Activated CD4-positive, alpha-beta T cell treated with anti-CD3 and anti-CD28 coated beads for 1 hour (primary cell): ENCODE measurements at places on chromosomes 1 and 21.

- peak; percentile 39 for DNase-seq
Measured at GRCh38 chr1:42747125-42747524, 7.1 kb upstream of the CLDN19 start.

DNA sequence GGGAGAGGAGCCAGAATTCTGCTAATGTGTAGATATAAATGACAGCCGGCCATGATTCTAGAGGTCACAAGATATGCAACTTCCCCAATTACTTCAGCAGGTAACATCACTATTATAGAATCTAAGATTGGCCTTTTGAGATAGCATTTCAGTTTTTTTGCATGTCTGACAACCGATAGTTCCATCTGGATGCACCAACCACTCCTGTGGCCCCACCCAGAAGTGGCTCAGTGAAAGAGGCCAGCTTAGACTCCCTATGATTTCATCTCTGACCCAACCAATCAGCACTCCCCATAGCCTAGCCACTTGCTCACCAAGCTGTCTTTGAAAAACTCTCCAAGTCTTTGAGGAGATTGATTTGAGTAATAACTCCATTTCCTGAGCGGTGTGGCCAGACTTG lies 30.3 kb upstream of the NUF2 start:
- no peak for DNase-seq

- no peak for DNase-seq
Measured at GRCh38 chr1:91819038-91819788, 66.7 kb downstream of the TGFBR3 start.

DNA sequence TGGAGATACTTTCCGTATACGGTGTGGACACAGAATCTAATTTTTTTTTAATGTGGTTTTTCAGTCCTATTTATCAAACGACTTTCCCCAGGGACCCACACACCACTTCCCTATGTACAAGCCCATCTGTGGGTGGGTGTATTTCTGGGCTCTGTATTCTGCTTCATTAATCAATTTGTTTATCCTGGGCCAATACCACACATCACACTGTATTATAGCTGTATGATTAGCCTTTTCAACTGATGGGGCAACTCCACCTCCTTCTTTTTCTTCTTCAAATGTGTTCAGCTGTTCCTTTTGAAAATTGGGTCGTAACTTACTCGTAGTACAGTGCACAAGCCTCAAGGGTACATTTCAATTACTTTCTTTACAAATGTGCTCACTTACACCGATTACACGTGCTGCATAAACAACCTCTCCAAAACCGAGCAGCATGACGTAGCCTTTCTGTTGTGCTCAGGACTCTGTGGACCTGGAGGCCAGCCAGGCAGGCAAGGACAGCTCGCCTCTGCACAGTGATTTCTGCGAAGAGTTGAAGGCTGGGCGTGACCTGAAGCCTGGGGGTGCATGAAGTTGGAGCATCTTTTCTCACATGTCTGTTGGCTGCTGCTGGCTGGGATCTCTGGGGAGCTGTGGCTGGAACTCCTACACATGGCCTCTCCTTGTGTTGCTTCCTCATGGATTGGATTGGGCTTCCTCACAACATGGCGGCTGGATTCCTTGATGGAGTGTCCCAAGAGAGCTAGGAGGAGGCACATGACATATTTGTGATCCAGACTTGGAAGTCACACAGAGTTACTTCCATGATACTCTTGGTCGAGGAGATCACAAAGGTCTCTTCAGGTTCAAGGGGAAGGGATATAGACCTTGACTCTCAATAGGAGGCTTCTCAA lies 126.5 kb downstream of the CRYAA start:
- no peak for DNase-seq
